ENCODE measurements at places on chromosomes 7 and 10. TPM values are rescaled to one million over a fixed set of nuclear protein-coding genes. Genes with fewer than 3 reads are reported as not detected.

GRCh38 chr7:116899308-116899707 lies 36.9 kb downstream of the CAPZA2 start:
- H3K27ac ChIP-seq = no peak overlapping the region
- DNase-seq = no peak
- no peaks in the 10 kb centered on the region for H3K4me1 ChIP-seq

GRCh38 chr7:23021596-23021995 lies 7.7 kb upstream of the HYCC1 start:
- no peak overlapping the region for H3K27ac ChIP-seq
- no peak overlapping the region for H3K4me3 ChIP-seq
- peaks cover 15% of the 10 kb centered on the region for H3K27me3 ChIP-seq

DNA sequence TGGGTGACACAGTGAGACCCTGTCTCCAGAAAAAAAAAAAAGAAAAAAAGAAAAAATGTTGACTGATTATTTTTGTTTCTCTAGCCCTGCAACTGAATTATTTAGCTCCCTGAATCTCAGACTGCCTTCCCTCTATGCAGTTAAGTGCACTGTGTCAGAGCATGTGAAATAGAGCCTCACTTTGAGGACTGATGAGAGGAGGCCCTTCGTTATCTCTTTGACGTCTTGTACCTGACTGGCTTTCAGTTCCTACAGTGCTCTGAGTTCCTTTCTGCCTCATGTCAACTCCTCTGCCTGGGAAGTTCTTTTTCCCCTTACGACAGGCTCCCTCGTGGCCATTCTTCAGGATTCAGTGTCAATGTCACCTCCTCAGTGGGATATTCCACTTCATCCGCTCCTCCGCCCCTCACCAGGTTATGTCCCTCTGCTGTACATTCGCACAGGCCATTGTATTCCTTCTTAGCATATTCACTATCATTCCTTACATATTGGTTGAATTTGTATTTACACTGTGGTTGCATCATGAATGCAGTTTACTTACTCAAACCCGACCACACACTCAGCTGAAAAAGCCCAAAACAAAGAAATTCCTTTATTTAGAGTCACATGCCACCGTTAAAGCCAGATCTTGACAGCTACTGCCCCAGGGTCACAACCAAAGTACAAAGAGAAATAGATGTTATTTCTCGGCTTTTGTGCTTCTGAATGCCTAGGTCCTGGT lies 18.1 kb upstream of the CAMK2G start:
- no peak overlapping the region for H3K27ac ChIP-seq
- H3K36me3 ChIP-seq = no peaks in the 10 kb centered on the region
- no peaks in the 10 kb centered on the region for H3K4me1 ChIP-seq
- no peak for DNase-seq

DNA sequence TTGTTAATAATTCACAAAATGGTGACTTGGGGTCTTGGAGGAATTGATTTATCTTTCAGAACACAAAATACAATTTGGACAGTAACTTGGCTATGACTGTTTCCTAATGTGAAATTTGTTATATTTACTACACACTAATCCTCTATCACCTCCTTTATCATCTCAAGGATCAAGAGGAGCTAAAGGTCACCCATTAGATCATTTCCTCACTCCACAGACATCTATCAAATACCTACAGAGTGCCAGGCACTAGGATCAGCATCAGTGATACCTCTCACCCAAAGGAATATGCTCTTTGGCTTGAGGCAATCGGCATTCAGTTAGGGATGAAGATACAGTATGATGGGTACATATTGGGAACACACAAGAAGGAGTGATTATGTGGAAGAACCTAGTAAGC lies 132.1 kb downstream of the INHBA start:
- no peak overlapping the region for H3K4me3 ChIP-seq
- no peak overlapping the region for H3K27ac ChIP-seq
- H3K36me3 ChIP-seq = no peaks in the 10 kb centered on the region
- DNase-seq = no peak
- H3K4me1 ChIP-seq = no peaks in the 10 kb centered on the region
- no peaks in the 10 kb centered on the region for H3K27me3 ChIP-seq

GRCh38 chr7:45402480-45403218 lies 171.5 kb upstream of the ADCY1 start:
- no peaks in the 10 kb centered on the region for H3K36me3 ChIP-seq
- no peaks in the 10 kb centered on the region for H3K4me1 ChIP-seq
- DNase-seq = no peak
- no peak overlapping the region for H3K4me3 ChIP-seq
- H3K27me3 ChIP-seq = no peaks in the 10 kb centered on the region

- H3K4me3 ChIP-seq = no peak overlapping the region
- no peak for DNase-seq
- no peak overlapping the region for H3K27ac ChIP-seq
- H3K4me1 ChIP-seq = no peaks in the 10 kb centered on the region
- H3K36me3 ChIP-seq = peaks cover 56% of the 10 kb centered on the region
Measured at GRCh38 chr10:122847782-122848604, 2.3 kb upstream of the CUZD1 start.

- peaks cover 3% of the 10 kb centered on the region for H3K4me1 ChIP-seq
- H3K4me3 ChIP-seq = no peak within 1 kb of the TSS
- H3K27ac ChIP-seq = no peak within 1 kb of the TSS
Measured at GRCh38 chr10:77637532-77638320, at the start of gene KCNMA1. KCNMA1 (minus strand) TSS chr10:77637808.

- DNase-seq = no peak
- no peak overlapping the region for H3K27ac ChIP-seq
- no peaks in the 10 kb centered on the region for H3K27me3 ChIP-seq
- no peak overlapping the region for H3K4me3 ChIP-seq
- no peaks in the 10 kb centered on the region for H3K36me3 ChIP-seq
Measured at GRCh38 chr7:127571741-127572505, 13.5 kb downstream of the GCC1 start.

DNA sequence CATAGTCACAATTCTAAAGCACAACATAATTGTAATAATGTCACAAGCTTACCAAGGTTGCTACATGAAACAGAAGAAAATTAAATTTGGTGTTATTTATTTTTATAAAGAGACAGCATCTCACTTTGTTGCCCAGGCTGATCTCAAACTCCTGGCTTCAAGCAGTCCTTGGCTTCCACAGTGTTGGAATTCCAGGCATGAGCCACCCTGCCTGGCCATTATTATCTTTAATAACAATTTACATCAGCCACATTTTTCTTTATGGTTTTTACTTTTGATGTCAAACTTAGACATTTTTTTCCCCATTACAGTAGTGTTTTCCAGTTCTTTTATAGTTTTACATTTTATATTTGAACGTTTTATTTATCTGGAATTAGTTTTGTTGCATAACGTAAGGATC lies 46.7 kb downstream of the BMPR1A start:
- H3K36me3 ChIP-seq = no peaks in the 10 kb centered on the region
- DNase-seq = no peak
- H3K4me1 ChIP-seq = no peaks in the 10 kb centered on the region
- H3K27me3 ChIP-seq = no peaks in the 10 kb centered on the region

GRCh38 chr10:130568246-130568645 lies 432.1 kb downstream of the GLRX3 start:
- H3K4me1 ChIP-seq = no peaks in the 10 kb centered on the region
- no peak for DNase-seq
- no peaks in the 10 kb centered on the region for H3K36me3 ChIP-seq

DNA sequence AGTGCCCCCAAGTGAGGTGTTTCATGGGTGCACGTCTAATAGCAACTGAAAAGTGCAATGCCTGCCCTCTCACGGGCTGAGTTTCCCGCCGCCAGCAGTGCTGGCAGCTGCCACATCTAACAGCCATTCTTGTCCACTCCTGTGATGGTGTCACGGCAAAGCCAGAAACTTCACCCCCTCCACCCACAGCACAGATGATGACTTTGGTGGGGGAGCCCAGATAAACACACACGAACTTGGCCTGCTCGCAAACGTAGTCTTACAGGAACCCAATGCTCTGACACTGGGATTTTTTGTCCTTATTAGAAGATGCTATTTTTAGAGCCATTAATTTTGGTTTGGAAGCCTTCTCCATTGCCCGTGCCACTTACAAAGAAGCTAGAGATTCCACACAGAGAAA lies 26.7 kb downstream of the CPXM2 start:
- DNase-seq = no peak
- H3K27me3 ChIP-seq = no peaks in the 10 kb centered on the region
- H3K36me3 ChIP-seq = no peaks in the 10 kb centered on the region

DNA sequence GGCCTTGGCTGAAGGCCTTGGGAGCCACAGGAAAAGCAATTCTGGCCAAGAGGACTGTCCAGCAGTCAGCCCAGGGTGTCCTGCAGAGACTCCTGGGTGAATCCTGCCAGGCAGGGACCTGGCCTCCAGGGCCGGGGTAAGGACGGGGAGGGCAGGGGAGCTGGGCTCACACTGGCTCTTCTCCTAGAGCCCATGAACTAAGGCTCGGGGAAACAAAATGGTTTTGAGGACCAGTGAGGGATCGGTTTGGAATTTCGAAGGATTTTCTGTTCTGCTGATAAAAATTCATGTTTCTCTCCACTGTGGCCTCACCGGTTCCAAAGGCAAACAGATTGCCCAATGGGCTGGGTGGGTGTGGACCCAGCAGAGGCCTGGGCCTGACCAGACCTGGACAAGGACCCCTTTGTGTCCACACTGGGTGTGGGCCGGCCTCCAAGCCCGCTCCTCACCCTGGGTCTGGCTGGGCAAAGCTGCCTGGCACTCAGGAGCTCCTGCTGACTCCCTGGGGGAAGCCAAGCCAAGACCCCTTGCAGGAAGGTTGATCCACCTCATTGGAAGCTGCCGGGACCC lies 27.3 kb downstream of the FAM20C start:
- H3K27ac ChIP-seq = no peak overlapping the region
- H3K4me3 ChIP-seq = no peak overlapping the region
- no peak for DNase-seq
- H3K27me3 ChIP-seq = no peaks in the 10 kb centered on the region

DNA sequence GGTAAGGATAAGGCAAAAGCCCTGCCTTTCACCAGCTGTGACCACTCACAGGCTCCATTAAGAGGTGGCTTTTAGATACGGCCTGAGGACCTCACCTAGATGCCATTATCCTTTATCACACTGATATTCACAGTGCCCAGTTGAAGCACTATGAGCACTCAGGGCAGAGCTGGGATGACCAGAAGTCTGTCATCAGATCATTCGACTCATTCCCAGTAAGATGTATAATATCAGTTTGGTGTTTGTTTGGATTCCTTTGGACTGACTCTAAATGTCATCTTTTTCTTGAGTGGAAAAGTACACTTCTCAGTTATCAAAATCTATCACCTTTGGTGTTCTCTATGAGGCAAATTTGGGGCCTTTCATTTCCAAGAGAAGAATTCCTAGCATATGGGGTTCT lies 18.7 kb downstream of the CCDC136 start:
- no peak overlapping the region for H3K27ac ChIP-seq
- no peaks in the 10 kb centered on the region for H3K4me1 ChIP-seq
- DNase-seq = no peak
- H3K36me3 ChIP-seq = peaks cover 3% of the 10 kb centered on the region
- H3K4me3 ChIP-seq = no peak overlapping the region

GRCh38 chr10:84360637-84361365 lies 32.4 kb downstream of the CCSER2 start:
- H3K4me3 ChIP-seq = no peak overlapping the region
- H3K27ac ChIP-seq = no peak overlapping the region
- H3K36me3 ChIP-seq = peaks cover 6% of the 10 kb centered on the region

- H3K4me1 ChIP-seq = peaks cover 21% of the 10 kb centered on the region
- peak; percentile 90 for DNase-seq
- H3K4me3 ChIP-seq = peak overlapping the region; percentile 47
- H3K27ac ChIP-seq = peak overlapping the region; percentile 67
- H3K27me3 ChIP-seq = no peaks in the 10 kb centered on the region
Measured at GRCh38 chr10:86950349-86950748, 7.1 kb downstream of the MMRN2 start.

GRCh38 chr10:30736685-30737232 lies 107.2 kb upstream of the LYZL2 start:
- H3K36me3 ChIP-seq = no peaks in the 10 kb centered on the region
- H3K27me3 ChIP-seq = no peaks in the 10 kb centered on the region
- no peak overlapping the region for H3K4me3 ChIP-seq
- H3K27ac ChIP-seq = no peak overlapping the region
- peaks cover 4% of the 10 kb centered on the region for H3K4me1 ChIP-seq

GRCh38 chr7:884191-885003 lies 8.0 kb downstream of the GET4 start:
- no peaks in the 10 kb centered on the region for H3K27me3 ChIP-seq
- H3K4me3 ChIP-seq = no peak overlapping the region
- no peak for DNase-seq
- H3K36me3 ChIP-seq = peaks cover 34% of the 10 kb centered on the region
- H3K27ac ChIP-seq = no peak overlapping the region
- H3K4me1 ChIP-seq = peaks cover 11% of the 10 kb centered on the region

DNA sequence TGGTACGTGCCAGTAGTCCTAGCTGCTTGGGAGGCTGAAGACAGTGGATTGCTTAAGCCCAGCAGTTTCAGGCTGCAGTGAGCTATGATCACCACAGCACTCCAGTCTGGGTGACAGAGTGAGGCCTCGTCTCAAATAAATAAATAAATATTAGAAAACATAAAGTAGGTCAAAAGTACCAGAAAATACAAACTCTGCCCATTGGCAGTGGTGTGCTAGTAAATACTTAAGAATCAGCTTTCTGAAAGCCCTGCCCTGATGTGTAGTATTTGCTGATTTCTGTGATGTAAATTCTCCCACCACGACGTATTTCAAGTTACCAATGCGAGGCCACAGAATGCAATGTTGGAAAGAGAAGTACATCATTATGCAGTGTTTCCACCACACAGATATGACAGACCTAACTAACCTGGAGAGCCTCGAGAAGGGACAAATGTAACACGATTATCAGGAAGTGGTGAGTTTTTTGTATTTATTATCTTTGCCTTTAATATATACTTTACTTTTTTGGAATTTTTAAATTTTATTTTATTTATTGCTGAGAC lies 11.8 kb upstream of the MAP3K8 start:
- H3K27ac ChIP-seq = no peak overlapping the region
- peaks cover 10% of the 10 kb centered on the region for H3K4me1 ChIP-seq
- H3K4me3 ChIP-seq = no peak overlapping the region

- no peaks in the 10 kb centered on the region for H3K27me3 ChIP-seq
- no peaks in the 10 kb centered on the region for H3K36me3 ChIP-seq
- H3K4me3 ChIP-seq = peak overlapping the region; percentile 84
- no peak for DNase-seq
- peak overlapping the region; percentile 85 for H3K27ac ChIP-seq
- peaks cover 21% of the 10 kb centered on the region for H3K4me1 ChIP-seq
Measured at GRCh38 chr10:121928528-121928884, 675 bp upstream of the ATE1 start.

GRCh38 chr7:2843711-2844152 lies 376 bp downstream of the GNA12 start:
- no peak overlapping the region for H3K4me3 ChIP-seq
- no peaks in the 10 kb centered on the region for H3K27me3 ChIP-seq
- no peak overlapping the region for H3K27ac ChIP-seq
- peaks cover 4% of the 10 kb centered on the region for H3K36me3 ChIP-seq
- DNase-seq = no peak
- H3K4me1 ChIP-seq = peaks cover 23% of the 10 kb centered on the region

- H3K27ac ChIP-seq = no peak overlapping the region
- no peaks in the 10 kb centered on the region for H3K36me3 ChIP-seq
- H3K4me3 ChIP-seq = no peak overlapping the region
- DNase-seq = no peak
Measured at GRCh38 chr10:132068431-132069121, 2.8 kb downstream of the JAKMIP3 start.

- H3K4me1 ChIP-seq = no peaks in the 10 kb centered on the region
- DNase-seq = no peak
- H3K27me3 ChIP-seq = no peaks in the 10 kb centered on the region
- no peaks in the 10 kb centered on the region for H3K36me3 ChIP-seq
- no peak overlapping the region for H3K4me3 ChIP-seq
Measured at GRCh38 chr10:61076572-61077114, 132.7 kb upstream of the RHOBTB1 start.

The NEURL1 gene
- 0.87 TPM for polyA plus RNA-seq

The OR2A2 gene
- polyA plus RNA-seq = not detected

The ADRB1 gene
- polyA plus RNA-seq = not detected

The CCDC3 gene
- not detected for polyA plus RNA-seq

The MAT1A gene
- polyA plus RNA-seq = not detected

The TMEM213 gene
- polyA plus RNA-seq = 0.21 TPM

The TRIM8 gene
- polyA plus RNA-seq = 36.8 TPM

The SNCG gene
- not detected for polyA plus RNA-seq

The RGR gene
- polyA plus RNA-seq = not detected

The TPK1 gene
- polyA plus RNA-seq = 31.6 TPM

Measured in CD4-positive, CD25-positive, alpha-beta regulatory T cell (primary cell).